ENCODE measurements at places on chromosomes 2 and 18. TPM values are rescaled to one million over a fixed set of nuclear protein-coding genes. Genes with fewer than 3 reads are reported as not detected.

DNA sequence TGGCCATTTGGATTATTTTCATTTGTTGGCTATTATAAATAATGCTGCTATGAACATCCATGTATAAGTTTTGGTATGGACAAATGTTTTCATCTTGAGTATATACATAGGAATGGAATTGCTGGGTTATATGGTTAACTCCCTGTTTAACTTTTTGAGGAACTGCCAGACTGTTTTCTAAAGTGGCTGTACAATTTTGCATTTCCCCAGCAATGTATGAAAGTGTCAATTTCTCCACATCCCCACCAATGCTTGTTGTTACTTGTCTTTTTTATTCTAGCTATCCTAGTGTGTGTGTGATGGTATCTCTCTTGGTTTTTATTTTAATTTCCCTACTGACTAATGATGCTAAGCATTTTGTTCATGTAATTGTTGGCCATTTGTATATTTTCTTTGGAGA lies 90.6 kb upstream of the CYP26B1 start:
- DNase-seq = no peak
- H3K27ac ChIP-seq = no peak overlapping the region
- H3K27me3 ChIP-seq = no peaks in the 10 kb centered on the region
- H3K4me1 ChIP-seq = no peaks in the 10 kb centered on the region

Gene STARD6
- total RNA-seq = not detected

- H3K27me3 ChIP-seq = no peaks in the 10 kb centered on the region
- H3K4me3 ChIP-seq = no peak overlapping the region
- H3K27ac ChIP-seq = no peak overlapping the region
- DNase-seq = no peak
- no peaks in the 10 kb centered on the region for H3K4me1 ChIP-seq
These were observed 138.0 kb upstream of the LYPD6 start for GRCh38 chr2:149192427-149192826.

DNA sequence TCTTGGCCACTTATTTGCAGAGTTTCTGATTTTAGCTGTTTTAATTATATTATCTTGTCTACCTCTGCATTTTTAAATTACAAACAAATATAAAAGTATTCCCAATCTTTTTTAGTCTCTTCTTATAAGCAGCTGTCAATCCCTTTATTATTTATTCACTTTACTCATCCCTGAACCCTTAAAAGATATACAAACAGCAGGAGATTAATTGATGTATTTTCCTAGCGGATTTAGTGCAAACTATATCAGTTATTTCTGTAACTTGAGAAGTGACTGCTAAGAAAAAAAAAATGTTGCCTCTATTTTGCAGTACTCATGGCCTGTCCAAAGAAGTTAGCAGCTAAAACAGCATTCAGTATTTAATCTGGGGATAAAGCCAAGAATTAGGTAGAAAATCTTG lies 42.1 kb upstream of the GCFC2 start:
- H3K27ac ChIP-seq = no peak overlapping the region
- no peaks in the 10 kb centered on the region for H3K36me3 ChIP-seq
- no peaks in the 10 kb centered on the region for H3K4me1 ChIP-seq
- no peak overlapping the region for H3K4me3 ChIP-seq
- no peak for DNase-seq

- H3K27me3 ChIP-seq = no peaks in the 10 kb centered on the region
- H3K27ac ChIP-seq = peak overlapping the region; percentile 90
- no peaks in the 10 kb centered on the region for H3K36me3 ChIP-seq
These were observed 113.1 kb downstream of the NFATC1 start for GRCh38 chr18:79508565-79509535.

Gene MAB21L4
- total RNA-seq = not detected

GRCh38 chr18:79781331-79781941 lies 16.3 kb upstream of the KCNG2 start:
- H3K27me3 ChIP-seq = peaks cover 62% of the 10 kb centered on the region
- H3K4me3 ChIP-seq = no peak overlapping the region
- H3K4me1 ChIP-seq = no peaks in the 10 kb centered on the region
- H3K36me3 ChIP-seq = no peaks in the 10 kb centered on the region
- no peak overlapping the region for H3K27ac ChIP-seq

GRCh38 chr2:11675423-11676112 lies 5.6 kb upstream of the NTSR2 start:
- no peaks in the 10 kb centered on the region for H3K4me1 ChIP-seq
- H3K4me3 ChIP-seq = no peak overlapping the region
- no peak overlapping the region for H3K27ac ChIP-seq
- no peaks in the 10 kb centered on the region for H3K36me3 ChIP-seq
